GM12892 (cell line): ENCODE measurements at places on chromosomes 16 and 17.

GRCh38 chr16:85534536-85535351 is 78.4 kb upstream of the GSE1 start:
- DNase-seq, result no peak

DNA sequence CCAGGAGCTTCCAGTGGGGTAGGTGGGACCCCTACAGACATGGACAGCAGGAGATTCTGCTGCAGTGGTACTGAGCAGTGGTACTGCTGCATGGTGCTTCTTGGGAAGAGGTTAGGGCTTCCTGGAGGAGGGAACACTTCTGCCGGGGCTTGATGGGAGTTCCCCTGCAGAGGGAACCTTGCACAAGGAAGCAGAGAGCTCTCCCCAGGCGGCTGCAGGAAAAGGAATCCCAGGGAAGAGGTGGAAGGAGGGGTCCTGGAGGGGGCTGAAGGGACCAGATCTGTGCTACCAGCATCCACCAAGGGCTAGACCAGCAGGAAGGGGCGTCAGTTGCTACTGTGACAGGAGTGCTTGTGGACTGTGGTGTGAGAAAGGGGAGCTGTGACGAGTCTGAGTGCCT is 10.6 kb downstream of the RIPOR1 start:
- no peak for DNase-seq

GRCh38 chr16:67733734-67734470 is 14.8 kb upstream of the GFOD2 start:
- no peak for DNase-seq

DNA sequence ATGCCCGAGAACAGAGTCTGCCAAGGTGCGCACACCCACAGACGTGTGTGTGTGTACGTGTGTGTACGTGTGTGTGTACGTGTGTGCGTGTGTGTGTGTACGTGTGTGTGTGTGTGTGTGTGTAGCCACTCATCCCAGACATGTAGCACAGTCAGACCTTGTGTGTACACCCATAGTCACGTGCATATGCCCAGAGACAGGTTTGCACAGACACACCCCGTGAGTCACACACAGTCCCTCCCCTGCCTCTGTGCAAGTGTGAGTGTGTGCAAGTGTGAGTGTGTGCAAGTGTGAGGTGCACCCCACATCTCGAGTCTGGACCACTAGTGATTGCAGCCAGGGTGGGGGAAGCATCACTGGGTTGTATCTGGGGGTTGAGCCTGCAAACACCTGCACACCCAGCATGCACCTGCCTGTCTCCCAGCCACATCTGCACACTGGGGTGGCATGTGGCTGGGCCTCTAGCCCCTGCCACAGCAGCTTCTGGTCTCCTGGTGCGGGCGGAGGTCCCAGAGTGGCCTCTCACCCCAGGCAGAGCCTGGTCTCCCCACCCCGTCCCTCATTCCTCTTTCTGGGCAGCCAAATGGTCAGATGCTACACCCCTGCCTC is 23.6 kb downstream of the BAHCC1 start:
- DNase-seq, result no peak

DNA sequence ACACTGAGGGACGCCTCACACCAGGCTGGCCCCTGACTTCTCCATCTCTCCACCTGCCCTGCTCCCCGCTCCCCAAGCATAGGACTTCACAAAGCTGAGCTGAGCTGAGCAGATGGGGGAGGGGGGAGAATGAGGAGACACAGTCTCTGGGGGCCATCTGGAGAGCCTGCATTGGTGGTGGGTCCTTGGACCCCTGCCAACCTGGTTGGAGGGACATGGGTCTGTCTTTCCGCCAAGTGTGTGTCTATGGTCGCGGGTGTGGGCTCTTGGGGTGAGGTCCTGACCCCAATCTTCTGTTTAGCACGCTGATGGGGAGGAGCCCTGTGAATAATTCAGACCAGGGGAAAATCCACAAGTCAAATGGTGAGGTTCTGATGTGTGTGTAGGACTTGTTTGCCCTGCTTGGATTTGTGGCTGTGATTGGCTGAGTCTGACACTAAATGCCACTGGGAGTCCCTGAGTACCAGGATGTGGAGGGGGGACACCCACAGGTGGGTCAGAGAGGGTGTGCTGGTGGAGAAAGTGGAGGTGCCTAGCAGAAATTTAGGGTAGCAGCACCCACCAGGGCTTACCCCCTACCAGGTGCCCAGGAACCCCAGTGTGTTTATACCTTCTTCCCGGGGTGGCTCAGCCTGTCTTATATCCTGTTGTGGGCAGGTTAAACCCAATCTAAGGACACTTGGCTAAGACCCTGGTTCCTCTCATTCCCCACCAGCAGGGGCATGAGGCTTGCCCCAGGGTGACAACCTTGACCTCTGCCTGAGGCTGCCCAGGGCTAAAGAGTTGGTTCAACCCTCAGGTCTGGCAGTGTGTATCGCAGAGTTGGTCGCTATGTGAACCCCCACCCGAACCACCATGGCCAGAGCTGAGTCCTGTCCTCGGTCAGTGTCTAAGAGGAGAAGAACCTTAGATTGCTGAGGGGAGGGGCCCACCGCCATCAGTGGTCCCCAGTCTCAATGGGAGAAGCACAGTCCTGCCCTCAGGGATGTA is 2.1 kb downstream of the FMNL1 start:
- DNase-seq, result peak; percentile 24

GRCh38 chr16:17367036-17367435 is 103.7 kb downstream of the XYLT1 start:
- DNase-seq, result no peak

DNA sequence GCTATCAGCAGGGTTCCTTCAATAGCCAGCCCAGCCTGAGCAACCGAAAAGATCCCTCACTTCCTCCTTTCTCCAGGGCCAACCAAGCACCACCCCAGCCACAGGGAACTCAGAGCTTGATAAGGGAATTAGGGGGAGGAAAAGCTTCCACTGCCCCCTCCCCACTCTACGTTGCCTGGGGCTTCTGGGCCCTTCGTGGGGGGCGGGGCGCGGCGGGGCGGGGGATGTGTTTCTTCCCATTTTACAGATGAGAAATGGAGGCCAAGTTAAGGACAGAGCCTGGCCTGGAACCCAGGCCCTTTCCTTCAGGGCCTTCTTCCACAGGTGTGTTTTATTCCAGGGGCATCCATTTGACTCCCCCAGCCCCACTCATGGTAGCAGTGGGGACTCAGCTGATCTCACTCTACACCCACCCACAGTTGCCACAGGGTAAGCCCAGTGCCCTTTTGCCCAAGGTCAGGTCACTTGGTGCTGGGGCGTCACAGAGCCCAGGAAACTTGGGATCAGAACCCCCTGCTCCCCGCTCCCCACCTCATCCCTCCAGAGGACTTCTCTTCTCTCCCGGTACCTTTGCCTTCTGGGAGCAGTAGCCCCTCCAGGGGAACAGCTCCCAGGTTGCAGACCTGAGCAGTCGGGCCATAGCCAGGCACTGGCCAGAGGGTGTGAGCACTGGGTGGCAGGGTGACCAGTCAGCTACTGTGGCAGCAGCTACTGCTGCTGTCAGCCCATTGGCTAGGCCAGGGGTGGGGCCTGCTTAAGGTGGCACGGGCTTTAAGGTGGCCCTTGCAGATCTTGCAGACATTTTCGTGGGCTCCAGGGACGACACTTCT is at the start of gene LDHD:
Gene LDHD (minus strand): TSS at position 700 of the 830 bp plus-strand sequence. CDS start 60 bp downstream, at position 640.
- no peak for DNase-seq

GRCh38 chr16:49491771-49492761 is 118.5 kb downstream of the C16orf78 start:
- DNase-seq, result peak; percentile 86

GRCh38 chr17:10610884-10611283 is 46.2 kb downstream of the MYH3 start:
- DNase-seq, result no peak

GRCh38 chr17:41741709-41742108 is 7.3 kb upstream of the HAP1 start:
- DNase-seq, result no peak

DNA sequence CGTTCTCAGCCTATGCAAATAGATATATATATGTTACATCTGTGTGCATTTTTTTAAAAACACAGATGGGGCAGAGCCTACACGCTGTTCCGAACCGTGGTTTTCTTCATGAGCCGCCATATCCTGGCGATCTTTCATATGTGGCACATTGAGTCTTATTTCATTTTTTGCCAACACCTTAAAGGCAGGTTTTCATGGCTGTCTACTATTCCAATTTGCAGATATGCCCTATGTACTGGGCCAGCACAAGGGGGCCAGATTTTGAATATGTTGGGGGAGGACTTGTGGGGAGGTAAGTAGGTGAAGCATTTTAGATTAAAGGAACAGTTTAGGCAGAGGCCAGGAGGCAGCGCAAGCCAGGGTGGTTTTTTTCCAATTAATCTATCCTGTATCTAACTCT is 16.0 kb downstream of the WFDC1 start:
- no peak for DNase-seq

DNA sequence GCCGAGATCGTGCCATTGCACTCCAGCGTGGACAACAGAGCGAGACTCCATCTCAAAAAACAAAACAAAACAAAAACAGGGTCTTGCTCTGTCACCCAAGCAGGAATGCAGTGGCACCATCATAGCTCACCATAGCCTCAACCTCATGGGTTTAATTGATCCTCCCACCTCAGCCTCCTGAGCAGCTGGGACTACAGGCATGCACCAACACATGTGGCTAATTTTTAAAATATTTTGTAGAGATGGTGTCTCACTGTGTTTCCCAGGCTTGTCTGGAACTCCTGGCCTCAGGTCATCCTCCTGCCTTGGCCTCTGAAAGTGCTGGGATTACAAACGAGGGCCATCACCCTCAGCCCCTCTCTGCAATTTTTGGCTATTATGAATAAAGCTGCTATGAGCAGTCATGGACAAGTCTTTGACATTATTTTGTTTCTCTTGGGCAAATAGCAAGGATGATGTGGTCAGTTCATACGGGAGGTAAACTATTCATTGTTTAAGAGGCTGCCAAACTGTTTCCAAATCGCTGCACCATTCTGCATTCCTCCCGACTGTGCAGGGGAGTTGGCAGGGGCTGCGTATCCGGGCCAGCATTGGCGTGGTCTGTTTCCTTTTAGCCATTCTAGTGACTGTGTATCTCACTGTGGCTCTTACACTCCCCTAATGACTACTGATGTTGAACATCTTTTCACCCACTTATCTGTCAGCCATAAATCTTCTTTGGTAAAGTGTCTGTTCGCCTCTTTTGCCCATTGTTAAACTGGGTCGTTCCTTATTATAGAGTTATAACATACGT is 21.1 kb downstream of the EIF4A3 start:
- DNase-seq, result no peak

DNA sequence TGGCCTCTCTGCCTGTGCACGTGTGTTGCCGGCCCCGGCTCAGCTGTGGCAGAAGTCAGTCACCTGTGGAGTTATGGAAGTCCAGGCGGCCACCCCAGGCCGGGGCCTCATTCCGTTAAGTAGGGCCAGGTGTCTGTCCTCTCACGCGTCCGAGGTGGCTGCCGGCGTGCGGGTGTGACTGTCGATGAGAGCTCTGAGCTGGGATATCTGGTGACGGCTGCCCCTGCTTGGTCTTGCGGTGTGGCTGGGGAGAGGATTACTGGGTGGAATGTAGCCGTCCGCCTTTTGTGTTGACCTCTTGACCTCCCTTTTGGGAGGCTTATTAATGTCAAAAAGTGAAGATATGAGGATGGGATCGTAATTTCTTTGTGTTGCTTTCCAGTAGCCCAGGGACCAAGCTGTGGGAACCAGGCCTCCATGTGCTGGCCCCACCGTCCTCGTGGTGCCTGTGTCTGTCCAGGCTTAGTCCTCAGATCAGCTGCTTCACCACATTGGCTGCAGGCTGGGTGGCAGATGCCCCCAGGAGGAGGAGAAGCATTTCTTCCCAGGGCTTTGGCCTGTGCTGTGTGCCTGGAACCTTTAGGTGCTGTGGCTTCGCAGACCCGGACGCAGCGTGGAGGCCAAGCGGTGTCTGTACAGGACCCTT is 23.0 kb upstream of the ZNF750 start:
- no peak for DNase-seq

- no peak for DNase-seq
Measured at GRCh38 chr16:68487669-68488068, 39.4 kb upstream of the SMPD3 start.

- no peak for DNase-seq
Measured at GRCh38 chr17:42025936-42026335, 6.0 kb downstream of the NKIRAS2 start.

- DNase-seq, result no peak
Measured at GRCh38 chr16:86193528-86194193, 294.7 kb downstream of the IRF8 start.

GRCh38 chr17:48961516-48962233 is 6.7 kb downstream of the GIP start:
- DNase-seq, result no peak

GRCh38 chr16:685967-686366 is 1.8 kb upstream of the JMJD8 start:
- DNase-seq, result no peak

DNA sequence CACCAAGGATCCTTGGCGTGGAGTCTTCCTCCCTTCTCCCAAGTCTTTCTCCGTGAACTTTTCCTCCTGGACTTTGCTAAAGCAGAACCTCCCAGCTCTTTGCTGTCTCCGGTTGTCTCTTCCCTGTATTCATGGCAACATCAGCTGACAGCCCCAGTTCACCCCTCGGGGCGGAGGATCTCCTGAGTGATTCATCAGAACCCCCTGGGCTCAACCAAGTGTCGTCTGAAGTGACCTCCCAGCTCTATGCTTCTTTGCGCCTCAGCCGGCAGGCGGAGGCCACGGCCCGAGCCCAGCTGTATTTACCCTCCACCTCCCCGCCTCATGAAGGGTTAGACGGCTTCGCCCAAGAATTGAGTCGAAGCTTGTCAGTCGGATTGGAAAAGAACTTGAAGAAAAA is 943 bp downstream of the CNTROB start:
- peak; percentile 52 for DNase-seq

- peak; percentile 63 for DNase-seq
Measured at GRCh38 chr17:10327640-10328039, 45.2 kb downstream of the MYH13 start.

GRCh38 chr17:73982871-73983270 is 220.6 kb upstream of the RPL38 start:
- DNase-seq, result no peak

DNA sequence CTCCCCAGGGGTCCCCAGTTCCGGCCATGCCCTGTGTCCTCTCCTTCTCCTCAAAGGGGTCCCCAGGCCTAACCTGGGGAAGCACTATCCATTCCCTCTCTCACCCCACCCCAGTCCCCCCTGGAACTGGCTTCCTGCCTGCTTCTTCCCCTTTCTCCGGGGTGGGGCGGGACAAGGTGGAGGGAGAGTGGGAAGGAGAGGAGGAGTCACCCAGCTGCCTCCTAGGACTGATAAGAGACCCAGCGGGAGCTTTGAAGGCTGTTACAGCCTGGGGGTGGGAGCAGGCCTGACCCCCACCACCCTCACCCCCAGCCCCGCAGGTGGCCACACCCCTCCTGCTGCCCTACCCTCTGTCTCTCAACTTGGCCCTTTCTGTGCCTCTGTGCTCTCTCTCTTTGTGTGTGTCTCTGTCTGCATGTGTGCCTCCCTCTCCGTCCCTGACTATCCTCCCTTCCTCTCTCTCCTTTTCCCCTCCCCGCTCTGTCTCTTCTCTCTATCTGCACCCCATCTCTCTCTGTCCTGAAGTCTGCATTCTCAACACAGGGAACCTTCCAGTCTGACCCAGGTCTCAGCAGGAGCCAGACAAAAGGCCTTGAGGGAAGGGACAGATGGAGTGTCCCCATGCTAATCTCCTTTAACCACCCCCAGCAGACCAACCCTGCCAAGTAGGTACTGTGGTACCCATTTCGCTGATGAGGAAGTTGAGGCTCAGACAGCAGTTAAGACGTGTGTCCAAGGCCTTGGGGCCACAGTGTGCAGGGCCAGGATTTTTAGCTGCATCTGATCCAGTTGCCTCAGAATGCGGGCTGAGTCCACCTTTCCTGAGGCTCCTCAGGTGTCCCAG is 66.1 kb downstream of the RAB11FIP4 start:
- DNase-seq, result no peak
